Esophagus muscularis mucosa (tissue), 4 donors: ENCODE measurements at places on chromosomes 13 and 19. TPM values are rescaled to one million over a fixed set of nuclear protein-coding genes. Genes with fewer than 3 reads are reported as not detected.

PTPRH gene
- total RNA-seq = 0.52 TPM

KCNRG gene
- 2.7 TPM for total RNA-seq

CACNG7 gene
- 1.2 TPM for total RNA-seq

CEBPA gene
- total RNA-seq = 15.9 TPM

APC2 gene
- total RNA-seq = 0.84 TPM

OR4F17 gene
- not detected for total RNA-seq

PLEKHF1 gene
- total RNA-seq = 58.6 TPM

PTH2 gene
- total RNA-seq = not detected

MEF2B gene
- not detected for total RNA-seq

NKPD1 gene
- not detected for total RNA-seq

ZNF790 gene
- total RNA-seq = 8.0 TPM

ERICH4 gene
- total RNA-seq = not detected

DENND1C gene
- 0.46 TPM for total RNA-seq

VSIG10L gene
- total RNA-seq = 3.4 TPM
